NCI-H446 (cell line): ENCODE measurements at places on chromosomes 6 and 20.

DNA sequence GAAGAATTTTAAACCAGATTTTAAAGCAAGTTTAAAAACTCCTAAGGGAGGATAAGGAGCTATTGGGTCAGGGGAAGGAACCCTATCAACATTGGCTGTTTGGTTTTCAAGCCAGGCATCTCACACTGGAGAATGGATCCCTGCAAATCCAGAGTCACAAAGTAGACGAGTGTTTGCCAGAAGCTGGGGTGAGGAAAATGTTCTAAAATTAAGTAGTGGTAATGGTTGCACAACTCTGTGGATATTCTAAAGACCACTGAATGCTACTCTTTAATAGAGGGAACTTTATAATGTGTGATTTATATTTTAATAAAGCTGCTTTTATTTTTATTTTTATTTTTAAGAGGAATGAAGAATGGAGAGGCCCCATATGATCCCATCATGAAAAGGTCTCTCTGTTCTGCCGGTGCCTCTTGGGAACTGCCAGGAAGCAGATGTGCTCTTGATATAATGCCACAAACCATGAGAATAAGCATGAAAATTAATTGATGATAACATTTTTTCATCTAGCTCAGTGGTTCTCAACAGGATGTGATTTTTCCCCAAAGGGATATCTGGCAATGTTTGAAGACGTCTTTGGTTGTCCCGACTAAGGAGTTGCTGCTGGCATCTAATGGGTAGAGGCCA is 379.0 kb upstream of the CNR1 start:
- DNase-seq = no peak

- DNase-seq = no peak
These were observed 634.4 kb upstream of the MMS22L start for GRCh38 chr6:97917369-97917768.

DNA sequence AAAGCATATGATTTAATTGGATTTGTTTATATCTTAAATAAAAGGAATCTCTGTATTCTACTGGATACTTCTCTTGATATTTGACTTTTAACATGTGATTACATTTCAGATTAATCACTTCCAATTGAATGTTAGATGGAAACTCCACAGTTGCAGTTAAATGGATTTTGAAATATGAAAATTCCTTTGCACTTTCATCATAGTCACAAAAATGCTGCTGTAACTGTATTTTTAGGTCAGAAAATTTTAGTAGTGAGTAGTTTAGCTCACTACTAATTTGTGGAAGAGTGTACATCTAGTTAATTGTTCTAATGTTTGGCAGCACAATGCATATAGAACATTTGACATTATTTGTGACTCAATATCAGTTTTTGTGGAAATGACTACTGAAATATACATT is 26.8 kb downstream of the PTCHD4 start:
- DNase-seq = no peak

- DNase-seq = no peak
These were observed 94.8 kb upstream of the CNKSR3 start for GRCh38 chr6:154605178-154605881.

- no peak for DNase-seq
These were observed 73.9 kb downstream of the GFOD1 start for GRCh38 chr6:13413466-13413862.

GRCh38 chr20:38935285-38935684 is 9.1 kb downstream of the FAM83D start:
- no peak for DNase-seq

- DNase-seq = peak; percentile 42
These were observed 249.4 kb downstream of the PTPRK start for GRCh38 chr6:128271011-128271410.

DNA sequence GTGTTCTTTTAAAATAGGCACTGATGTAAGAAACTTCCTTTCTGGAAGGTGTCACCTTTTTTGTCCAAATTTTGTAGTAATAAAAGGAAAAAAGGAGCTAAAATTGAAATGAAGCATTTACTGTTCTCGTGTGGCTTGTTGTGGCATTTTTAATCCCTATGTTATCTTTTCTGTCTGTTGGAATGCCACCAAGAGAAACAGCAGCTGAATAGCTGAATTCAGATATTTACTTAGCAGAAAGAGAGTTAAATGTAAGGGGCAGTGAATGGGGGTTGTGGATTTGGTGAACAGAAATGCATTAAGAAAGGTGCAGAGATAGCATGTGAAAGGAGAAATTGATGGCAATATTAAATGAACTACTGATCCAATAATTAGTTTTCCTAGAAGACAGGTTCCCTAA is 573.6 kb upstream of the EPHA7 start:
- no peak for DNase-seq

DNA sequence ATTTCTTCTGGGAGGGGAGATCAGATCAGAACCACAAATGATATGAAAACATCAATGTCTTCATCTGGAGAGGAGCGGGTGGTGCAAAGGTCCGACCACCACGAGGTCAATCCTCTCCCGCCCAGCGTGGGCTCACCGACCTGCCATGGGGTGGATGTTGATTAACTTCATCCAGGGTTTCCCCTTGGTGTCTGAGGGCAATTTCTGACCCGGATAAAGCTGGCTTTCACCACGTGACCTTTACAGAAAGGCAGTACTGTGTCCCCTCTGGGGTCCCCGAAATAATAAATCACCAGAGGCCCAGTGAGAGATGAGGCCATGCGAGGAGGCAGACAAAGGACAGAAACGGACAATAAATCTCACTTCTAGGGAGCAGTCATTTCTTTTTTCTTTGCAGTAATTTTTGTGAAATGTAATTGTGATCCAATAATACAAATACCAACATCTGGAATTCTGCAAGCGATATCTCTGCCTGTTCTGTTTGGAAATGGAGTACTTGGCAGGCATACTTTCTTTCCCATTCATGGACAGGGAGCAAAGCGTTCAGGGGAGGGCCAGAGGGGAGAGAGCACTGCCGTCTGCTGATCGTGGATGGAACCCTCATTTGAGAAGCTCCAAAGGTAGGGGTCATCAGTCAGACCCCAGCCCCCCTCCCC is 55.1 kb upstream of the APCDD1L start:
- no peak for DNase-seq

- no peak for DNase-seq
These were observed 9.2 kb downstream of the SMIM28 start for GRCh38 chr6:138386897-138387296.

- DNase-seq = no peak
These were observed 596.7 kb downstream of the EPM2A start for GRCh38 chr6:145138469-145139139.

GRCh38 chr6:87494761-87495422 is 22.1 kb downstream of the SLC35A1 start:
- no peak for DNase-seq
